Osteoblast (primary cell): ENCODE measurements at places on chromosomes 1 and 21. TPM values are rescaled to one million over a fixed set of nuclear protein-coding genes. Genes with fewer than 3 reads are reported as not detected.

Gene OR2T11
- not detected in 2 replicates for total RNA-seq

Gene BGLAP
- 1.5 and 2.2 TPM in 2 replicates for total RNA-seq

Gene PBXIP1
- 90.1 and 92.8 TPM in 2 replicates for total RNA-seq

Gene AKR7A3
- total RNA-seq = 0.72 and 1.2 TPM in 2 replicates

Gene DFFB
- 5.1 and 8.3 TPM in 2 replicates for total RNA-seq

Gene AADACL4
- total RNA-seq = not detected in 2 replicates

Gene FAM167B
- 2.5 and 4.4 TPM in 2 replicates for total RNA-seq

Gene BATF3
- 0.36 and 0.59 TPM in 2 replicates for total RNA-seq

Gene S100A8
- total RNA-seq = not detected in 2 replicates

Gene PLA2G2C
- total RNA-seq = not detected in 2 replicates

Gene WNT9A
- 0.36 and 0.88 TPM in 2 replicates for total RNA-seq

Gene SPRR2G
- total RNA-seq = not detected in 2 replicates

Gene L1TD1
- 0.29 TPM in 1 of 2 replicates, not detected in the other for total RNA-seq
